ENCODE measurements at places on chromosomes 3 and 15.

DNA sequence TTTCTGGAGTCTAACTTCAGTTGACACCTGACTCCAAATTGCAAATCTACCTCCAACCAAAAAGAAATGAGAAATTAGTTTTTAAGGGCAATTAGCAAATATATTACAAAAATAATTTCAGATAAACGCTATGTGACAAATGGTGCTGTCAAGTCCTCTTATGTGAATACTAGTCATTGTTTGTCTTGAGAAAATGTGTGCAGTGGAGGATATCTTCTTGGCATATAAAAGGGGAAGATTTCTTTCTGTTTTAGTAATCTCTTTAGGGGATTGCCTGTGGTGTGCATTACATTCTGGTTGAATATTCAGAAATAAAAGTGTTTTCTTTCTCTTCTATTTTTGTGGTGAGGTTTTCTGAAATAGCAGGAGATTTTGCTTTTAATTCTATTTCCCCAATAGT is 3.0 kb upstream of the GCSAM start:
- no peak for DNase-seq

DNA sequence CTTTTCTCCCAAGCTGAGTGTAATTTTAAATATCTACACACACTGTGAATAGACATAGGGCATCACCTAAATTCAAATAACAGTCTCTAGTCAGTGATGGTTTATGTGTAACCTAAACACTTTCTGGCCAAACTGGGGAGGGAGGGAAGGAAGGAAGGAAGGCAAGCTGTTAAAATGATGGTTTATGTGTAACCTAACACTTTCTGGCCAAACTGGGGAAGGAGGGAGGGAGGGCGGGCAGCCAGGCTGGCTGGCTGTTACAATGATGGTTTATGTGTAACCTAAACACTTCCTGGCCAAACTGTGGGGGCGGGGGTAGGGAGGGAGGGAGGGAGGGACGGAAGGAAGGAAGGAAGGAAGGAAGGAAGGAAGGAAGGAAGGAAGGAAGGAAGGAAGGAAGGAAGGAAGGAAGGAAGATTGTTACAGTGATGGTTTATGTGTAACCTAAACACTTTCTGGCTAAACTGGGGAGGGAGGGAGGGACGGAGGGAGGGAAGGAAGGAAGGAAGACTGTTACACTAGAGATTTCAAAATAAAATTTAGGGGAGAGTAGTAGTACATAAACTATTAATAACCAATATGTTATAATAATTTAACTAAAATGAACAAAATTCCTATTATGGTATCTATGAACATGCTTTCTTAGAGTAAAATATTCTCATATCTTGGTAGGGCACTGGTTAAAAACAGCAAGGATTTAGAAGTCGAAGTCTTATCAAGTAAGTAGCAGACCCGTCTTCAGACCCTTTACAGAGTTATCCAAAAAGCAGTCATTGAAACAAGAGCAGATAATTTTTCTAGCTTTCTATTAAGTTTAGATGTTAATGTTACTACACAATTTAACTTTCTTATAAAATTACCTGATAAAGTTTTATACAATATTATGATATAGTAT is 148.1 kb downstream of the LMLN start:
- no peak for DNase-seq

- peak; percentile 31 for DNase-seq
Observed at GRCh38 chr15:85408270-85408746, 27.9 kb downstream of the AKAP13 start.

DNA sequence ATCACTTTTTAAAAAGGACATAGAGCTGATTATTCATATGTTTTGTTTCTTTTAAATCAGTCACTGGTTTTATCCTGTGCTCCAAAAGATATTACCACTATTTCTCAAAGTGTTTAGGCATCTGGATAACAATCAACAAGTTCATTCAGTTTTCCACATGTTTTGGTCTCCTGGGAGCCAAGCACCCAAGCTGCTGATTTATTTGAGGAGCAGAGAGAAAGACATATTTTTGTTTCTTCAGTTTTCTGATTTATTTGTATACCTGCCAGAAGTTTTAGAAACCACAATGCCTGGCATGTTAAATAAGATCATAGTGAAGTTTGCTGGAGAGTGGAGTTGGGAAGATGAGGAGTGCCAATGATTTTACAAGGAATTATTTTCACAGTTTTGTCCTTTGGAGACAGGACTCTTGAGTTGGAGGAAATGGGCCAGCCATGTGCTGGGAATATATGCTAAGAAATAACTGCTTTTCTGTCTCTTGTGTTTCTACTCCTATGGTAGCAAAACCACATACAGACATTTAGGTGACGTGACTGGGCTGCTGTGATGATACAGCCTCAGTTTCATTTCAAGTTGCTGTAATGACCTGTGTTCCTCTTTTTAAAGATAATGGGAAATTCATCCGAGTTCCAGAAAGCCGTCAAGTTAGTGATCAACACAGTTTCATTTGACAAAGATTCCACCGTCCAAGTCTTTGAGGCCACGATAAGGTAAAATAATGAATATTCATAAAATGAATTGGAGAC is 11.7 kb downstream of the EDEM1 start:
- no peak for DNase-seq

- no peak for DNase-seq
Observed at GRCh38 chr15:59011262-59011952, 23.9 kb downstream of the RNF111 start.

DNA sequence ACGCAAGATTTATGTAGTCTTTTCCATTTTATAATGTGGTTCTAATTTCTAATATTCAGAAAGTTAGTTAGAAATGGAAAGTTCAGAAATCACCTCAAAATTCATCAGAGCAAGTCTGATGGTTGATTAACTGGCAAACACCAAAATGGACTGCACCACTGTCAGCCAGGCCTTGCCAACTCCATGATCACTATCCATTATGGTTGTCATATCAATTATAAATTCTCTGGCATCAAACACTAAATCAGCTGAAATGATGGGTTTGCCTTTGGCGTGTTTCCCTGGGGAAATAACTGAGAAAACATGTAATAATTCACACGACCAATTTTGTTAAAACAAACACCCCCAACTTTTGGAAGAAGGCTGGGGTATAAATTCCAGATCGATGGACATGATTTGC is 219.4 kb downstream of the CDIN1 start:
- no peak for DNase-seq

DNA sequence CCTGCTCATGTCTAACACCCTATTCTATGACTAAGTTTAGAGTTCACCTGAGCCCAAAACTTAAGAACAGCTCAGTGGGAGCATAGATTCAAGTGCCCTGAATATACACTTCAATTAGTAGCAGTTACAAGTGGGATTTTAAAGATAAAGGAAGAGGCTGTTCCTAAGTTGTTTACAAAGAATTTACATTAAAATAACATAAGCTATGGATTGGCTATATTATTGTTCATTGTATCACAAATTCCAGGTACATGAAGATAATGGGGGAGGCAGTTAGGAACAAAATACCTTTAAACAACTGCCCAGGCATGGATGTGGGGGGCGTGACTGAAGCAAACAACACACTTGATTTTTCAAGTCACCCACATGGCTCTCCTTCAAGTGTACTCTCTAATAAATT is 52.7 kb downstream of the ROPN1B start:
- DNase-seq: no peak

- DNase-seq: peak; percentile 1
Observed at GRCh38 chr15:63025460-63025859, 17.1 kb upstream of the TPM1 start.

DNA sequence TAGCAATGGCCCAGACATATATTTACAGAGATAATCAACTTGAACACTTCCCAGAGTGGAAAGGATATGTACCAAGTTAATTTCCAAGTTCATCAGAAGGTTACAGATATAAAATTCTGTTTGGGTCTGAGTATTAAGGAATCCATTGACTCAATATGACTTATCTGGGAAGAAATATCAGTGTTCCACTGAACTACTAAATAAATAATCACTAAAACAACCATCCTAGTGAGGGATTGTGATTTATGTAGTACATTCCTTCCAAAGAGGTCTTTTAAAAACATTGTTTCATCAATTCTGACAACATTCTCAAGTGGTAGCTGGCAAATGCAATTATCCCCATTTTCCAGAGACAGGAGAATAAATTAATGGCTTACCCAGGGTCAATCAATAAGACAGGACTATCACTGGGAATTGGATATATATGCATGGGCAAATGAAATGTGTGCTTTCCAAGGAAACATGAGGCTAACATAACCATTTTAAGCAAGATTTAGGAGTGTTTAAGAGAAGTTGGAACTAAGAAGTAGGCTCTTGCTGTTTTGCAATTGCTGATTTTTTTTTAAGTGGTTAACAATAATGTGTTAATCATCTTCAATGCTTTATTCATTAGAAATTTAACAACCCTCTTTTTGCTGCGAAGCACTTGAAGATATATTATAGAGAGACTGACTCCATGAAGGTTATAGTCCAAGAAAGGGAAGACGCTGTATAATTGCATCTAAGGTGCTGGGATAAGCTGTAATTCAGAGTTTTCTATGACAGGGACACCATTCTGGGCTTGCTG is 37.9 kb downstream of the SLC9A9 start:
- peak; percentile 12 for DNase-seq

DNA sequence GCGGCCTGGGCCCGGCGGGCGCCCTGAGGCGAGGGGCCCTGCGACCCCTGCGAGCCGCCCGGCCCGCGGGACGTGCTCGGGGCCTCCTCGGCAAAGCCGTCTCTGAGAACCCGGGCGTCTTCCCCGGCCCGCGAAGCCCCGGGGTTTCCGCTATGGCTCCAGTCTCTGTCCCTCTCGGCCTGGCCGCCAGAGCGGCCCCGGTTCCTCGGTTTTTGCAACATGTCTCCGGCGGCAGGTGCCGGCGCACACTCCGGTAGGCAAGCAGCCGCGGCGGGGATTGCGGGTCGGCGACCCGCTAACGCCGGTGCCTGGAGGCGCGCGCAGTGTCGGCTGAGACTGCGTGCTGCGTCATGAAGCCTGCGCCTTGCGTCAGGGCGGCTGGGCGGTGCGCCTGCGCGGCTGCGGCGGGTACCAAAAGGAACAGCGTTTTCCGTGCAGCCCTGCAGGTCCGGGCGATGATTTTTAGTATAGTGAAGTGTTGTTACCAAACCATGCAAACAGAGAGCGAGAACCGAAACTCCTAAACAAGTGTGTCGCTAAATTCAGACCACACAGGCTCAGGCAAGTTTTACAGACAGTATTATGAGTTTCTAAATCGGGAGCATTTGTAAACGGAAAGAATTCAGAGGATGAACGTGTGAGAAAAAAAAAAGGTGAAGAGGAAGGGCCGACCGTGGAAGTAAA is at the start of gene NSMCE3:
Gene NSMCE3, minus strand, starts transcription at position 338 of the 684 bp plus-strand sequence. Its CDS starts 117 bp downstream, at position 221.
- peak; percentile 74 for DNase-seq

All from AML-193 (cell line).